ENCODE measurements at places on chromosomes 11 and 22. TPM values are rescaled to one million over a fixed set of nuclear protein-coding genes. Genes with fewer than 3 reads are reported as not detected.

The XKR3 gene
- not detected for total RNA-seq

DNA sequence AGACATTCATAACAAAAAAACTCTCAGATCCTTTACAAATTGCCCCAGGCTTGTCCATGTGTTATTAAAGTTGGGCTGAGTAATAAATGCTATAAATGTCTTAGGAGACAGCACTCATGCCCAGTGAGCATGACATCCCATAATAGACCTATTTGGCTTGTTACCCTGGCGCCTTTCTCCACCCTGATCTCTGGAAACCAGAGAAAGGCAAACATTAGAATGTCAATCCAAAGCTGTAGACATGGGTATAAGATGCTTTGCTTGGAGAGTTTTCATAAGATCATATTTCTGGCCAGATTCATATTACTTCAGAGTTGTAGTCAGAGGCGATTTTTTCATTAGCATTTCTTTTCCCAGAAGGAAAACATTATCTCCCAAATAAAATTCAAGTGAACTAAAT lies 161.3 kb upstream of the UBASH3B start:
- H3K36me3 ChIP-seq: no peaks in the 10 kb centered on the region
- H3K27ac ChIP-seq: no peak overlapping the region
- no peak for DNase-seq
- peaks cover 13% of the 10 kb centered on the region for H3K27me3 ChIP-seq

GRCh38 chr11:17855531-17856290 lies 121.1 kb downstream of the KCNC1 start:
- H3K4me1 ChIP-seq: no peaks in the 10 kb centered on the region
- no peak overlapping the region for H3K4me3 ChIP-seq
- no peaks in the 10 kb centered on the region for H3K36me3 ChIP-seq
- no peaks in the 10 kb centered on the region for H3K27me3 ChIP-seq

DNA sequence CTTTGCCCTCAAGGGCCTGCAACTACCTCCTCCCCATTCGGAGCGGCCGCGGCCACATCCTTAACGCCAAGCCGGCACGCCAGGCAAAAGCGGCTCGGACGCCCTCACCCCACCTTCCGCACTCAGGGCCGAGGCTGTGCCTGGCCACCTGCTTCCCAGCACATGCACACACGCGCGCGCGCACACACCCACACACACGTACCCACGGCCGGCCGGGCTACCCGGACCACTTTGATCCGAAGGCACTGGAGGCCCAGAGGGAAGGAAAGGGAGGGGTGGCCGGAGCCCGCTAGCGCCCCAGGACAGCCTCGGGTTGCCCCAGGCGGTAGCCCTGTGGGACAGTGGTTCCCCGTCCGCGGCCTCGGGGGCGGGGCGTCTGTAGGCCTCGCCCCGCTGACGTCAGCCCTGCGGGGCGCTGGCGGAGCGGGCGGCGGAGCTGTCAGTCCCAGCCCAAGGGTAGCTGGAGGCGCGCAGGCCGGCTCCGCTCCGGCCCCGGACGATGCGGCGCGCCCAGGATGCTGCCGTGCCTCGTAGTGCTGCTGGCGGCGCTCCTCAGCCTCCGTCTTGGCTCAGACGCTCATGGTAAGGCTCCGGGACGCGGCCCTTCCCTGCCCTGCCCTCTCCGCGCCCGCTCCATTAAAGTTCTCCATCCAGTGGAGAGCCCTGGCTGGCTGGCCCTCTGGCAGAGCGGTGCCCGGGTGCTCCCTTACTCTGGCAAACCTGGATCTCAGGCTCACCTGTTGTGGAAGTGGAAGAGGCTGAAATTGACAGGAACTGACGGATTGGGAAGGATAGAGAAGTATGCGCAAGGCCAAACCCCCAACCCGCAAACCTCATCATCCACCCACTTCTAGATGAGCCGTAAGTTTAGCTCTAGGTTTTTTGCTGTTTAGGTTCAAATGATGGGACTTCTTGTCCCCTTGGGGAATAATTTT lies at the start of gene IL10RA:
TSS of gene IL10RA (plus strand) at position 442 of the 935 bp plus-strand sequence. CDS start at position 516, 74 bp downstream.
- no peak for DNase-seq
- H3K4me3 ChIP-seq: peak within 1 kb of the TSS; percentile 51
- H3K36me3 ChIP-seq: no peaks in the 10 kb centered on the region
- H3K27me3 ChIP-seq: peaks cover 28% of the 10 kb centered on the region

- H3K4me1 ChIP-seq: peaks cover 3% of the 10 kb centered on the region
- no peak for DNase-seq
- no peaks in the 10 kb centered on the region for H3K27me3 ChIP-seq
- no peak overlapping the region for H3K27ac ChIP-seq
- no peaks in the 10 kb centered on the region for H3K36me3 ChIP-seq
Observed at GRCh38 chr22:46443850-46444389, 93.5 kb downstream of the CELSR1 start.

The PHLDB1 gene
- total RNA-seq: 97.7 TPM

DNA sequence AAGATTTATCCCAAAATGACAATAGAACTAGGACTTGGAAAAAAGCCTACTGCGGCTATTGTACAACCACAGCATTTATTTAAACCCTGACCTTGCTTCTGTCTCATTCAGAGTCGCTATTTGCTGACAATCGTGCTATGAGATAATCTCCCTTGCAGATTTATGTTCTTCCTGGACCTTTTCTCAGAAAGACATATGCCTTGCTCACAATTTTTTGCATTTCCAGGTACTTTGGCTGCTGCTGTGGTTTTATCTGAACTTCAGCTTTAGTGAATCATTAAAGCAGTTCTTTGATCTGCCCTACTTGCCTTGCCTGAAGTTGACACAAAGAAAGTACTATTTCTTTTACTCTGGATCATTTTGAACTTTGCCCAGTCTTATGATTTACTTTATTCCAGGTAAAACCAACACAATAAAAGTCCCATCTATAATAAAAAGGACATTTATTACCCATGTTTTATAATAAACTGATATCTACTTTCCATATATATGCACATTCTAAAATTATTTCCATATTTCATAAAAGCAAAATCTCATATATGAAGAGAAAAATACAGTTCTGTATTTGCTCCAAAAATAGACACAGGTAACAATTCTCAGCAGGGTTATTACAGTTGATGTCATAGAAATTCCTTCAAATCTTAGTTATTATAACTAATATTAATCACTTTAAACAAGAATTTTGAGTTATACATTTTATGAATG lies 63.4 kb upstream of the CARD18 start:
- H3K4me3 ChIP-seq: no peak overlapping the region
- no peaks in the 10 kb centered on the region for H3K36me3 ChIP-seq
- H3K27ac ChIP-seq: no peak overlapping the region
- H3K27me3 ChIP-seq: no peaks in the 10 kb centered on the region
- DNase-seq: no peak

DNA sequence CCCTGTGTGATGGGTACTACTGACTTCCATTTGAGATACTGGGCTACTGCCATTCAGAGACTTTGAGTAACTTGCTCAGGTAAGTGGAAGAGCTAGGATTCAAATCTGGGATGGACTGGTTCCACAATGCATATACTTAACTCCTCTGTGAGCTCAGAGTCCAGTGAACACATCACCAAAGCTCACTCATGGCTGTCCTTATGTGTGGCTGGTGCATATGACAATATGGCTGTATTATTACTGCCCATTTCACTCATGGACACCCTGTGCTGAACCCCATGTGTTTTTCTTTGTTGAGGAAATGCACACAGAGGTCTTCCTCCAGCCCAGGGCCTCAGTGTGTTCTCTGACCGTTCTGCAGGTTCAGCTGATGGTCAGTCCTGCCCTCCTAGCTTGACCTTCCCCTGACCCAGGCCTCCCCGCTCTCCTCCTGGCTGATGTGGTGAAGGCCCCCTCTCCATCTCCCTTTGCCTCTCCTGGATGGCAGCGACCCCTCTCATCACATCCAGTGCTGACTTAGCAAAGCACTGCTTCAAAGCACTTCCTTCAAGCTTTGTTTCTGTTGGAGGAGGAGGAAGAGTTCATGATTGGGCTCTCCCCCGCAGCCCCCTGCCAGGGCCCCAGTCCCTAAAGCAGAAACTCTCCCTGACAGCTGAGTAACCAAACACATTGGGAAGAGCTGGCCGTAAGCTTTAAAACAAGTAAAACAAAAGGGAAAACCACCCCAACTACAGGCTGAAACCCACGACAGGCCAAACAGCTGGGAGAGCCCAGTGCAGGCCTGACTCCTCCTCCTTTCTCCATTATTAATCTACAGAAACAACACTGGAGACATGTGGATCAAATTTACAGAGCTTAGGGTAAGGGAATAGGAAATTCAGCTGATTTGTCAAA lies 101.2 kb downstream of the NAT10 start:
- no peak overlapping the region for H3K4me3 ChIP-seq
- H3K4me1 ChIP-seq: peaks cover 62% of the 10 kb centered on the region
- DNase-seq: no peak
- no peaks in the 10 kb centered on the region for H3K36me3 ChIP-seq

DNA sequence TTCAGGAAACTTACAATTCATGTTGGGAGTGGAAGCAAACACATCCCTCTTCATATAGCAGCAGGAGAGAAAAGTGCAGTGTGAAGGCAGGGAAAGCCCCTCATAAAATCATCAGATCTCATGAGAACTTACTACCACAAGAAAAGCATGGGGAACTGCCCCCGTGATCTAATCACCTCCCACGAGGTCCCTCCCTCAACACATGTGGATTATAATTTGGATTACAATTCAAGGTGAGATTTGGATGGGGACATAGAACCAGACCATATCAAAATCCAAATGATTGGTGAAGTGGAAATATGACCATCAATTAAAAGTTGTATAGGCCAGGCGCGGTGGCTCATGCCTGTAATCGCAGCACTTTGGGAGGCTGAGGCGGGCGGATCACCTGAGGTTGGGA lies 1268.0 kb downstream of the JRKL start:
- H3K27ac ChIP-seq: no peak overlapping the region
- H3K4me1 ChIP-seq: no peaks in the 10 kb centered on the region
- no peaks in the 10 kb centered on the region for H3K36me3 ChIP-seq
- no peak overlapping the region for H3K4me3 ChIP-seq

- H3K36me3 ChIP-seq: no peaks in the 10 kb centered on the region
- no peaks in the 10 kb centered on the region for H3K27me3 ChIP-seq
- no peak overlapping the region for H3K27ac ChIP-seq
- H3K4me3 ChIP-seq: no peak overlapping the region
- DNase-seq: no peak
Observed at GRCh38 chr22:19742160-19743066, 18.2 kb upstream of the TBX1 start.

GRCh38 chr11:3225826-3226750 lies 6.1 kb downstream of the MRGPRE start:
- H3K4me1 ChIP-seq: no peaks in the 10 kb centered on the region
- H3K36me3 ChIP-seq: no peaks in the 10 kb centered on the region
- H3K27ac ChIP-seq: no peak overlapping the region
- DNase-seq: no peak

DNA sequence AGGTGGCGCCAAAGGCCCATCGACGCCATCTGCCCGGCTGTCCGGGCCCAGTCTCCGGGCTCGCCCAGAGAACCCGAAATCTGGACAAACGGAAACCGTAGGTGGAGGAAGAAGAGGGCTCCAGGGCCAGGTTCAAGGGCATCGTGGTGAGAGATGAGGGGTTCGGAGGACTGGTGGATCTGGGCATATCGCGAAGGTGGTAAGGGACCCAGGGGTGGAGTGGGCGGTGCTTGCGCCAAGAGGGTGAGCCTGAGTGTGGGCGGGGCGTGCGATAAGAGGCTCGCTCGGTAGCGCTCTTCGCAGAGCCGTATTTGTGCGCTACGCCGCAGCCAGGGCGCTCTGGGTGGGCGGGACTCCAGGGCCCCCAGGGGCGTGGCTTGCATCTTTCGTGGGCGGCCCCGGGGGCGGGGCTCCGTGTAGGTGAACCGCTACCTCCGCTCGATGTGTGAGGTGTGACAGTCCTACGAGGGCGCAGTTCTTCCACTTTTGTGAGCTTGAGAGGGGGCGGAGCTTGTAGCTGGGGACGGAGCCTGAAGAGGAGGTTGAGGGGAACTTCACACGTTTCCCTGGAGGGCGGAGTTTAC lies 4.8 kb downstream of the CD248 start:
- peaks cover 6% of the 10 kb centered on the region for H3K4me1 ChIP-seq
- peak overlapping the region; percentile 83 for H3K4me3 ChIP-seq
- DNase-seq: peak; percentile 87
- H3K27me3 ChIP-seq: no peaks in the 10 kb centered on the region

The PHLDA2 gene
- total RNA-seq: 195 TPM

The KCNE3 gene
- total RNA-seq: 0.15 TPM

GRCh38 chr11:44623341-44623730 lies 57.9 kb downstream of the CD82 start:
- H3K27me3 ChIP-seq: no peaks in the 10 kb centered on the region
- DNase-seq: no peak
- no peaks in the 10 kb centered on the region for H3K4me1 ChIP-seq
- no peak overlapping the region for H3K27ac ChIP-seq
- no peaks in the 10 kb centered on the region for H3K36me3 ChIP-seq
- no peak overlapping the region for H3K4me3 ChIP-seq

DNA sequence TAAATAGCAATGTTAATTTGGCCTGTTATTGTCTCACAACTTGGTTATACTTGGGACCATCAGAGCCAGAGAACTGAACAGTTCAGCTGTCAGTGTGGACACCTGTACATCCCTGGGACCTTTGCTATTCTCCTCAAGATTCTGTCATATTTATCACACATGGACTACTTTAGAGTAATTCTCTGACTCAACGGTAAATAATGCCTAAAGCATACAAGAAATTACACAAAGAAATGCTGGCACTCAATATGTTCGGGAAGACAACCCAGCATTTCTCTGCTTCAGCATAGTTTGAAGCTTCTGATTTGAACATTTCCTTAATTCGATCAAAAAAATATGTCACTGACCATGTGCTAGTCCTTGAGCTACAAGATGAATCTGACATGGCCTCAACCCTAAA lies 34.6 kb upstream of the MMP13 start:
- H3K27me3 ChIP-seq: peaks cover 3% of the 10 kb centered on the region
- H3K4me1 ChIP-seq: no peaks in the 10 kb centered on the region
- H3K27ac ChIP-seq: no peak overlapping the region
- H3K4me3 ChIP-seq: no peak overlapping the region

DNA sequence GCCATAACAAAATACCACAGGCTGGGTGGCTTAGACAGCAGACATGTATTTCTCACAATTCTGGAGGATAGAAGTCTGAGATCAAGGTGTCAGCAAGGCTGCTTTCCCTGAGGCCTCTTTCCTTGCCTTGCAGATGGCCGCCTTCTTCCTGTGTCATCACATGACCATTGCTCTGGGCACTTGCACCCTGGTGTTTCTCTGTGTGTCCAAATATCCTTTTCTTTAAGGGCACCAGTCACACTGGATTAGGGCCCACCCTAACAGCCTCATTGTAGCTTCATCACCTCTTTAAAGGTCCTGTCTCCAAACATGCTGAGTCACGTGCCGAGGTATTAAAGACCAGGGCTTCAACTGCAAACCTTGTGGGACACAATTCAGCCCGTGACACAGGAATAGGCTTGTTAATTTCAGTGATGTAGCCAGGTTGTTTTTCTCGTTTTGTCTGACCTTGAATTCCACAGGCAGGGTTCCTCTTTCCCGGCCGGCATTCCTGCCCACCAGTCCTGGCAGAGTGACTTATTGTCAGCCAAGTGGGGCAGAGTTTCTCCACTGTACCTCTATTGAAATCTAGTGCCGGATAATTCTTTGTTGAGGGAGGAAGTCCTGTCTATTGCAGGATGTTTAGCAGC lies 100.1 kb downstream of the KCNQ1OT1 start:
- H3K36me3 ChIP-seq: no peaks in the 10 kb centered on the region
- peaks cover 8% of the 10 kb centered on the region for H3K27me3 ChIP-seq
- H3K4me1 ChIP-seq: no peaks in the 10 kb centered on the region

- no peak overlapping the region for H3K4me3 ChIP-seq
- H3K36me3 ChIP-seq: no peaks in the 10 kb centered on the region
- DNase-seq: no peak
- H3K27me3 ChIP-seq: no peaks in the 10 kb centered on the region
- H3K27ac ChIP-seq: no peak overlapping the region
- H3K4me1 ChIP-seq: no peaks in the 10 kb centered on the region
Observed at GRCh38 chr11:25733777-25734176, 598.2 kb upstream of the ANO3 start.

GRCh38 chr11:27401833-27402316 lies 38.9 kb upstream of the CCDC34 start:
- peak overlapping the region; percentile 36 for H3K4me3 ChIP-seq
- peak; percentile 91 for DNase-seq
- peaks cover 40% of the 10 kb centered on the region for H3K4me1 ChIP-seq
- no peaks in the 10 kb centered on the region for H3K36me3 ChIP-seq
